ENCODE measurements at places on chromosomes 7 and 10. TPM values are rescaled to one million over a fixed set of nuclear protein-coding genes. Genes with fewer than 3 reads are reported as not detected.

The C10orf90 gene
- total RNA-seq = not detected

The FAM25C gene
- not detected for total RNA-seq

The PALD1 gene
- 2.7 TPM for total RNA-seq

The HECTD2 gene
- 2.9 TPM for total RNA-seq

DNA sequence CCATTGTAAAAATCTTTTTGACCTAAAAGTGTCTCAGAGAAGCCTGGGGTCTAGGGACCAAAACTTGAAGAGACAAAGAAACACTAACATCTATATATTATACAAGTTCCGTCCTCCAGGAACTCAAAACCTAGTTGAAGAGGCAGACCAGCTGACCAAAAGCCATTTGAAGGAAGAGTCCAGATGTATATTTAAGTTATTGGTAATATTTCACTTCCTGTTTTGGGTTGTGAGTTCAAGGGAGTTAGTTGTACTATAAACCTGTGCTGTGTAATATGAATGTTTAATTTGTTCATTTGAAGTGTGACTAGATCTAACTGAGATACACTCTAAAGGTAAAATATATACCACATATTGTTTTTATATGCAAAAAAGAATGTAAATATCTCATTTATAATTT is 45.0 kb downstream of the CDK1 start:
- no peaks in the 10 kb centered on the region for H3K27me3 ChIP-seq
- H3K4me1 ChIP-seq = peaks cover 7% of the 10 kb centered on the region
- H3K36me3 ChIP-seq = no peaks in the 10 kb centered on the region
- no peak for DNase-seq
- H3K4me3 ChIP-seq = no peak overlapping the region
- no peak overlapping the region for H3K27ac ChIP-seq

DNA sequence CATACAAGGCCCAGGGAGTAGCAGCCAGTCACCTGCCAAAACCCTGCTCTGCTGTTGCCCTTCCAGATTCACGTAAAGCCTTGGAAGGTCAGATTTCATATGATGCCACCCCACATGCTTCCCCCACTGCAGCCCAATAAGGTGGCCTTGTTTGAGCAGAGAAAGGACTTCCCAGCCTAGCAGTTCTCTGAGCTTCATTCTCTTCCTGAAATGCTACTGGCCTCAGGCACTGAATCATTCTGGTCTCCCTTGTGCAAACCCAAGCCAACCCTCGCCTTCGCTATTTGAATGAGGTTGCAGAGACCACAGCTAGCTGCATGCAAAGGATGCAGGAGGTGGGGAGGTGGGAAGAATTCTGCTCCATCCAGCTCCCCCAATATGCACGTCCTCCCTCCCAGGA is 60.3 kb upstream of the PLXNA4 start:
- H3K4me1 ChIP-seq = no peaks in the 10 kb centered on the region
- no peak for DNase-seq
- H3K4me3 ChIP-seq = no peak overlapping the region
- no peaks in the 10 kb centered on the region for H3K36me3 ChIP-seq
- no peak overlapping the region for H3K27ac ChIP-seq
- H3K27me3 ChIP-seq = peaks cover 5% of the 10 kb centered on the region

- H3K36me3 ChIP-seq = no peaks in the 10 kb centered on the region
- H3K4me1 ChIP-seq = no peaks in the 10 kb centered on the region
- no peak overlapping the region for H3K27ac ChIP-seq
- H3K4me3 ChIP-seq = no peak overlapping the region
Observed at GRCh38 chr10:10657139-10657760, 360.4 kb upstream of the CELF2 start.

DNA sequence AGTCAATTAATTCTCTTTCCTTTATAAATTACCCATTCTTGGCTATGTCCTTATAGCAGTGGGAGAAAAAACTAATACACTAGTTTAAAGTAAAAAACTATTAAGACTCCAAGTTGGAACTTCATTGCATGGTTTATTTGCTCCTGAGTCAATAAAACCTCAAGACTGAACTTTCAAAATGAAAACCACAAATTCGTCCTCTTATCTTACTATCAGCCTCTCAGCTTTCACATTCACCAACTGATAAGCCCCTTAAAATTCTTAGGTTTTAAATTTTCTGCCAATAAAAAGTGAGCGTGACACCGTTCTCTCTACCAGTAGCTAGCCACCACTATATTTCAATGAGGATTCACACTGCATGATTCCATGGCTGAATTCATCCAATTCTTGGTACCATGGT is 346.4 kb upstream of the NPSR1 start:
- no peak overlapping the region for H3K4me3 ChIP-seq
- H3K36me3 ChIP-seq = no peaks in the 10 kb centered on the region
- no peaks in the 10 kb centered on the region for H3K4me1 ChIP-seq
- peaks cover 4% of the 10 kb centered on the region for H3K27me3 ChIP-seq
- no peak overlapping the region for H3K27ac ChIP-seq

DNA sequence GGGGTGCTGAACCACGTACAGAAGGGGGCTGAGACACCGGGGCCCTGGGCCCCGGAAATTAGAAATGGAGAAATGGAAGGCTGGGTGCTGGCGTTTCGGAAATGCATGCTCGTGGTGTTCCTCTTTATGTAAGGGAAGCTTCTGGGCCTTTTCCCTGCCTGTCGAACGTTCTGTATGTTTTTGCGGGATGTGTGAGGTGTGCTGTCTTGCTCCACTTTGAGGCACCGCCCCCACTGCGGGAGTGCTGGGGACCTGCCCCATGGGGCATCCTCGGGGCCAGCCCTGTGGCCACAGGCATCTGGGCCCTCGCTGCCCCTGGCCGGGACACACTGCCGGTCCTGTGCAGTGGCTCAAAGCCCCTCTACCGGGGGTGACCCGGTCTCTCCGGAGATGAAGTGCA is 1.7 kb upstream of the VENTX start:
- peaks cover 86% of the 10 kb centered on the region for H3K27me3 ChIP-seq
- peak overlapping the region; percentile 32 for H3K4me3 ChIP-seq

- no peaks in the 10 kb centered on the region for H3K27me3 ChIP-seq
- peaks cover 16% of the 10 kb centered on the region for H3K4me1 ChIP-seq
- DNase-seq = no peak
Observed at GRCh38 chr7:2631946-2632732, at the start of gene TTYH3. TTYH3 (plus strand) TSS chr7:2631986; CDS start chr7:2632156, 170 bp downstream.

GRCh38 chr10:24425151-24425550 is 216.2 kb downstream of the KIAA1217 start:
- peaks cover 11% of the 10 kb centered on the region for H3K27me3 ChIP-seq
- no peak for DNase-seq
- no peak overlapping the region for H3K27ac ChIP-seq

- H3K27ac ChIP-seq = no peak overlapping the region
- no peaks in the 10 kb centered on the region for H3K36me3 ChIP-seq
- H3K4me3 ChIP-seq = no peak overlapping the region
- peaks cover 4% of the 10 kb centered on the region for H3K27me3 ChIP-seq
- H3K4me1 ChIP-seq = no peaks in the 10 kb centered on the region
Observed at GRCh38 chr10:1648648-1649047, 88.7 kb downstream of the ADARB2 start.

DNA sequence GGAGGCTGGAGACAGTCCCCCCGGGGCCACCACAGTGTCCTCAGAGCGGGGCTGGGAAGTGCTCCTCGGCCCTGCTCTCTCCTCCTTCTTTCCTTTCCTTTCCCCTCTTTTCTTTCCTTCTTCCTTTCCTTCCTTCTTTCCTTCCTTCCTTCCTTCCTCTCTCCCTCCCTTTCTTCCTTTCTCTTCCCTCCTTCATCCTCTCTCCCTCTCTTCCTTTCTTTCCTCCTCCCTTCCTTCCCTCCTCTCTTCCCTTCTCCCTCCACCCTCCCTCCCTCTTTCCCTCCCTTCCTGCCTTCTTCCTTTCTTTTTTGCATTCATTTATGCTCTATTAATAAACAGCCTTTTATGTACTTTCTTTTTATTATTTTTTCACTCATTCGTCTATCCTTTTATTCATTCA is 127.1 kb upstream of the TCERG1L start:
- H3K36me3 ChIP-seq = no peaks in the 10 kb centered on the region
- no peak overlapping the region for H3K27ac ChIP-seq
- H3K4me3 ChIP-seq = no peak overlapping the region

DNA sequence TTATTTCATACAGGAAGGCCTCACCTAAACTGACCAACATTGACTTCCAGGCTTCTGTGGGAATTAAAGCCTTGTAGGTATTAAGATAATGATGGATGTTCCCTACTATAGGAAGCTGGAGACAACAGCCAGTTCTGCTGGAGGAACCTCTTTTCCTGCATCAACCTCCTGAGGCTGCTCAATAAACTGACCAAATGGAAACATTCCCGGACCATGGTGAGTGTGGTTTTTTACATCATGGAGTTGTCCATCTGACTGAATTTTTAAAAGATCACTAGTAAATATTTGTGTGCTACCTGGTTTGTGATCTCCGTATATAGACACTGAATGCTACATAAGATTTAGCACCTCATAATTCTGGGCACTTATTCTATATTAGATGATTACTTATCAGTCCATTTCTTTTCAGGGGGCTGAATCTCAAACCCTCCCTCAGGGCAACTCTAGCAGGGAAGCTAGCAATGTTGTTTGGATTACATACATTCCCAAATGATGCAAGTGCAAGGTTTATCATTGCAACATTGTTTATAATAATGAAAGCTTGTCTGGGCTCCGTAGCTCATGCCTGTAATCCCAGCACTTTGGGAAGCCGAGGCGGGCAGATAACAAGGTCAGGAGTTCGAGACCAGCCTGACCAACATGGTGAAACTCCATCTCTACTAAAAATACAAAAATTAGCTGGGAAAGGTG is 21.5 kb upstream of the SMKR1 start:
- no peaks in the 10 kb centered on the region for H3K27me3 ChIP-seq
- no peak for DNase-seq
- H3K4me1 ChIP-seq = no peaks in the 10 kb centered on the region
- peaks cover 3% of the 10 kb centered on the region for H3K36me3 ChIP-seq
- H3K27ac ChIP-seq = no peak overlapping the region

Data from activated naive CD8-positive, alpha-beta T cell treated with anti-CD3 and anti-CD28 coated beads for 36 hours (primary cell).